ENCODE measurements at places on chromosomes 11 and 22. TPM values are rescaled to one million over a fixed set of nuclear protein-coding genes. Genes with fewer than 3 reads are reported as not detected.

DNA sequence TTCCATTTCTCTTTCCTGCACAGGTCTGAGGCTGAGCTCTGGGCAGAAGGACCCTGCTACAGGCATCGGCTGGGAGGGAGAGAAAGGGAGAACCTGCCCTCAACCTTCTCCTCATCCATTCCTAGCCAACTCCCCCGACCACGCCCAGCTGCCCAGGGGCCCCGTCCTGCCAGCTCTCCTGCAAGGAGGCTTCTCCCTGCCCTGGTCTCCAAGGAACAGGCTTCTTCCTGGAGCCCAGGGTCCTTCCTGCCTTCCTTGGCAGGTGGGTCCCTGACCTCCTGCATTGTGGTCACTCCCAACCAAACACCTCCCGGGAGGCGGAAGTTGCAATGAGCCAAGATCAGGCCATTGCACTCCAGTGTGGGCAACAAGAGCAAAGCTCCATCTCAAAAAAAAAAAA is 12.5 kb upstream of the HMOX1 start:
- peaks cover 10% of the 10 kb centered on the region for H3K27me3 ChIP-seq
- H3K4me1 ChIP-seq: peaks cover 5% of the 10 kb centered on the region
- H3K36me3 ChIP-seq: no peaks in the 10 kb centered on the region
- H3K4me3 ChIP-seq: no peak overlapping the region

DNA sequence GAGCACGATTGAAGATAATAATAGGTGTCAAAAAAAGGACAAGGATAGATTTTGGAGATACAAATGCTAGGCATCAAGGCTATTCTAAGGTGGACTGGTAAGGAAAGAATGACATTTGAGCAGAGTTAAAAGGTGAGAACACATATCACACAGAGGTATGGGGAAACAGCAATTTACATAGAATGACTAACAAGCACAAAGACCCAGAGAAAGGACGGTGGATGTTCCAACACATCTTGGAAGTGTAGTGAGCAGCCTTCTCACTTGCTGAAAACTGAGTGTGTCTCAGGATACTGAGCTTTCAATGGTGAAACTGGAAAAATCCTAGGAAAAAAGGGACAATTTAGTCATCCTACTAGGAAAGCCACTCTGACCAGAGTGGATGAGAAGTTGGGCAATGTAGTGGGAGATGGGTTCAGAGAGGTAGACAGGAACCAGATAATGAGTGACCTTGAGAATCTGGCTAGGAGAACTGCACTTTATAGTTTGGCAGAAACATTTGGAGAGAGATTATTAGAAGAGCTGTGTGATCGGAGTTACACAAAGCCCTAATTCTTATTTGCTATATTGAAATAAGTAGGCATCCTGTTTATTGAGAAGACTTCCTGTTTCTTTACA is 706.0 kb downstream of the KCNA4 start:
- no peak for DNase-seq
- H3K27me3 ChIP-seq: no peaks in the 10 kb centered on the region

- H3K36me3 ChIP-seq: no peaks in the 10 kb centered on the region
- no peaks in the 10 kb centered on the region for H3K27me3 ChIP-seq
- H3K27ac ChIP-seq: no peak overlapping the region
- H3K4me3 ChIP-seq: no peak overlapping the region
Measured at GRCh38 chr11:101617735-101618332, 34.0 kb upstream of the TRPC6 start.

KRTAP5-7 gene
- total RNA-seq: not detected

- DNase-seq: no peak
- H3K27ac ChIP-seq: no peak overlapping the region
- H3K4me3 ChIP-seq: peak overlapping the region; percentile 77
- H3K4me1 ChIP-seq: peaks cover 8% of the 10 kb centered on the region
- H3K36me3 ChIP-seq: peaks cover 17% of the 10 kb centered on the region
Measured at GRCh38 chr11:123742031-123742723, 717 bp upstream of the ZNF202 start.

PGM2L1 gene
- 0.44 TPM for total RNA-seq

YAP1 gene
- 143 TPM for total RNA-seq

GUCY1A2 gene
- 2.1 TPM for total RNA-seq

RCOR2 gene
- total RNA-seq: 0.49 TPM

ATG2A gene
- total RNA-seq: 21.7 TPM

DNA sequence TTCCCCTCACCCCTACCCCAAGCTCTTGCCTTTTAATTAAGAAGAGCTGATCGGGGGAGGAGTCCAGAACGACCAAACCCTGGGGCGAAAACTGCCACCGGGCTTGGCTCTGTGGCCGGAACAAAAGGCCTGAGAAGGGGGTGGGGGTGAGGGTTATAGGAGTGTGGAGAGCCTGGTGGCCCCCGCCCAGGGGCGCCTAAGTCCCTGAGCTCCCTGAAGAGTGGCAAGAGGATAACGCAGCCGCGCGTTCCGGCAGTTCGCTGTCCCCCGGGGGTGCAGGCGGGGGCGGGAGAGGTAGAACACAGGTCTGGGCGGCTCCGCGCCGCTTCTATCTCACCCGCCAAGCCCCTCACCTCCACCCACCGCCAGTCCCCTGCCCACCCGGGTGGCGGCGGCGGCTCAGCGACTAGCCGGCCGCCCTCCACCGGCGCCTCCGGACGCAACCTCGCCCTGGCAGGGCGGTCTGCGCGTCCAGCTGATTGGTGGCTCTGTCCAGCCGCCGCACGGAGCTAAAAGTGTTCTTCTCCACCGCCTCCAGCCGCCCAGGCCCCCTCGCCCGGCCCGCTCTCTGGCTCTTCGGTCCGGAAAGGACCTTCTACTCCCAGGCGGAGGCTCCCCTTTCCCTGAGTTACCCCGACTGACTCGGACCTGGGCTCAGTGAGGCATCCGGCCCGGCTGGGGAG is 18.7 kb upstream of the BDNF start:
- H3K27me3 ChIP-seq: peaks cover 49% of the 10 kb centered on the region
- H3K4me3 ChIP-seq: peak overlapping the region; percentile 30
- H3K27ac ChIP-seq: no peak overlapping the region
- no peak for DNase-seq
- peaks cover 16% of the 10 kb centered on the region for H3K4me1 ChIP-seq

DNA sequence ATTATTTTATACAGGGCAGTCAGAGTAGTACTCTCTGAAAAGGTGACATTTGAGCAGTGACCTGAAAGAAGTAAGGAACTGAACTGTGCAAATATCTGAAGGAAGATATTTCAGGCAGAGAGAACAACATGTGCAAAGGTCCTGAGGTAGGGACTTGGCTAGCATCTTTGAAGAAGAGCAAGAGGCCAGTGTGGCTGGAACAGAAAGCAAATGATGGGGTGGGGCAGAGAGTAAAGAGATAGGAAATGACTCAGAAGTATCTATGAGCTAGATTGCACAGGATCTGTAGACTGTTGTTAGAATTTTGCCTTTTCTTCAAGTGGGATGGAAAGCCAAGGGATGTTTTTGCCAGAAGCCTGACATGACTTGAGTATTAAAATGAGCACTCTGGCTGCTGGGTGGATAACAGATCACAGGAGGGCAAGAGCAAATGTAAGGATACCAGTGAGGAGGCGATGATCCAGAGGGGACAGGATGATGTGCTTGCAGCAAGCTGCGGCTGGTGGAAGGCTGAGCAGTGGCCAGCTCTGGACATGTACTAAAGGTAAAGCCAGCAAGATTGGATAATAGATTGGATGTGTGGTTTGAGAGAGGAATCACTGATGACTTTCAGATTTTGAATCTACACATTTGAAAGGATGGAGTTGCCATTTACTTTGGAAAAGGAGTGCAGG is 33.2 kb upstream of the TTC12 start:
- H3K4me1 ChIP-seq: no peaks in the 10 kb centered on the region
- H3K27me3 ChIP-seq: no peaks in the 10 kb centered on the region
- no peaks in the 10 kb centered on the region for H3K36me3 ChIP-seq
- no peak overlapping the region for H3K4me3 ChIP-seq
- no peak overlapping the region for H3K27ac ChIP-seq

- H3K27ac ChIP-seq: no peak overlapping the region
- peaks cover 7% of the 10 kb centered on the region for H3K4me1 ChIP-seq
- H3K27me3 ChIP-seq: no peaks in the 10 kb centered on the region
Measured at GRCh38 chr11:66542362-66542761, 3.5 kb downstream of the ZDHHC24 start.

- DNase-seq: no peak
- H3K36me3 ChIP-seq: peaks cover 4% of the 10 kb centered on the region
- no peaks in the 10 kb centered on the region for H3K27me3 ChIP-seq
- peak overlapping the region; percentile 76 for H3K27ac ChIP-seq
- H3K4me3 ChIP-seq: no peak overlapping the region
- peaks cover 66% of the 10 kb centered on the region for H3K4me1 ChIP-seq
Measured at GRCh38 chr11:76796511-76797198, 13.5 kb downstream of the TSKU start.
